PC-3 (cell line): ENCODE measurements at places on chromosomes 1 and 21. TPM values are rescaled to one million over a fixed set of nuclear protein-coding genes. Genes with fewer than 3 reads are reported as not detected.
A peak's percentile ranks its signal among the peaks of the same experiment; 100 is the strongest.

The PCP4 gene
- total RNA-seq = not detected in 2 replicates

The NBPF1 gene
- 57.2 and 76.7 TPM in 2 replicates for total RNA-seq

DNA sequence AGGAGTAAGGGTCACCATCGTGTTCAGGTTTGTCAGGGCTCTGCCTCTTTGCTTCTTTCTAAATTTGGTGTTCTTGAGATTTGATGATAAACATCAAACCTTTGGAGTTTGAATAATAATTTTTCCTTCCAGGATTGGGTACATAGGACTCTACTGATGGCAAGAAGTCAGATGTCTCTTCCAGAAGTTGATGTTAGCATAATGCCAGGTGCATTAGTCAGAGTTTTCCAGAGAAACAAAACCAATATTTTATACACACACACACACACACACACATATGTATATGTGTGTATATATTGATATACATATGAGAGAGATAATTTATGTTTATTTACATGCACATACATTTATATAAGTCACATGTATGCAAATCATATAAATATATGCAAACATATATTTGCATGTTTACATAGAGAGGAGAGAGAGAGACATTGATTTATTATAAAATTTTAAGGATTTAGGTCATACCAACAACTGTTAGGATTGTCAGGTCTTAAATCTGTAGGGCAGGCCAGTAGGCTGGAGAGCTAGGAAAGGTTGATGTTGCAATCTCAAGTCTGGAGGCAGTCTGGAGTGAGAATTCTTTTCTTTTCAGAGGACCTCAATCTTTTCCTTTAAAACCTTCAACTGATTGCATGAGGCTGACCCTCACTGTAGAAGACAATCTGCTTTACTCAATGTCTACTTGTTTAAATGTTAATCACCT is 199.2 kb downstream of the HLX start:
- peaks cover 10% of the 10 kb centered on the region for H3K4me1 ChIP-seq
- peak; percentile 63 for DNase-seq
- no peaks in the 10 kb centered on the region for H3K36me3 ChIP-seq

DNA sequence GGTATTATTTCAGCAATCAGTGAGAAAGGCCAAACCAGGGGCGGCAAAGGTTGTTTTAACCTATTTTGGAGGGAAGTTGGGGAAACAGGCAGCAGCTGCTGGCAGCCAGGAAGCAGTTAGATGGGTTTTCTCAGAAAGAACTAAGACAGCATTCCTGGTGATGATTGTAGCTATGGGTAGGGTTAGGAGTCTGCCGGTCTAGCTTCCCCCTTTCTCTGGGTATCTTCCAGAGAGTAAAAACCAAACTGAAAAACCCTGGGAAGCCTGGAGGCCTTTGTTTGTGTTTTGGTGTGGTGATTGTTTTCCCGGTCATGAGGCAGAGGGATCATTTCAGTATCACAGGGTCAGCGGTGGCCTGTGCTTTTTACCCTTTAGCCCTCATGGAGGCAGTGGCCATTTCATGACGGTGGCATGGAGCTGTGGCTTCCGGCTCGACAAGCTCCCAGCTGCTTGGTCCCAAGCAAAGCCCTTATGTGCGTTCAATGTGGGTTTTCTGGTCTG is 19.5 kb upstream of the TNFRSF1B start:
- no peak overlapping the region for H3K4me3 ChIP-seq
- no peak overlapping the region for H3K27ac ChIP-seq
- no peak for DNase-seq
- no peaks in the 10 kb centered on the region for H3K27me3 ChIP-seq

The FCGR3B gene
- not detected in 2 replicates for total RNA-seq

DNA sequence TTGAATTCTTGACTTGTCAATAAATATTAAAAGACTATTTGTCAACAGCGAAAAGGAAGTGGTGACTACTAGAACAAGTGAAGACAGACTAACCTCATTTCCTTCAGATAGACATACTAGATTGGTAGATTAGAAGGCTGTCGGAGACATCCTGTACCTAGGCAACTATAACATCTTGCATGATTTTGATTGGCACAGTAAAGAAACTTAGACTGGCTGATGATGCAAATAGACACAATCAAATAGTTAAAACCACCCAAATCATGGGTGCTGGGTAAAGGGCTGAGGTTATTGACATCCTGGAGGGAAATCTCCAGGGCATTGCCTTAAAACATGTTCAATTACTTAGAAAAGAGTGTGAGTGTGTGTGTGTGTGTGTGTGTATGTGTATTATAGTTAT is 85.9 kb upstream of the EDEM3 start:
- H3K36me3 ChIP-seq = no peaks in the 10 kb centered on the region
- no peak overlapping the region for H3K27ac ChIP-seq
- H3K4me3 ChIP-seq = no peak overlapping the region
- peaks cover 25% of the 10 kb centered on the region for H3K4me1 ChIP-seq

The RAVER2 gene
- total RNA-seq = 11.4 and 12.2 TPM in 2 replicates

- H3K4me1 ChIP-seq = no peaks in the 10 kb centered on the region
- no peaks in the 10 kb centered on the region for H3K27me3 ChIP-seq
- H3K27ac ChIP-seq = no peak overlapping the region
Measured at GRCh38 chr1:46056325-46056724, 76.1 kb downstream of the PIK3R3 start.

The LRRC39 gene
- 0.84 and 0.86 TPM in 2 replicates for total RNA-seq

The EFNA4 gene
- total RNA-seq = 36.7 and 37.4 TPM in 2 replicates

- H3K36me3 ChIP-seq = no peaks in the 10 kb centered on the region
- H3K27ac ChIP-seq = no peak overlapping the region
- no peak for DNase-seq
- H3K27me3 ChIP-seq = no peaks in the 10 kb centered on the region
Measured at GRCh38 chr1:69055194-69055593, 512.5 kb upstream of the LRRC7 start.

The SGIP1 gene
- total RNA-seq = not detected in 2 replicates

- no peak for DNase-seq
- no peaks in the 10 kb centered on the region for H3K4me1 ChIP-seq
- H3K27me3 ChIP-seq = peaks cover 82% of the 10 kb centered on the region
- H3K4me3 ChIP-seq = no peak overlapping the region
- no peaks in the 10 kb centered on the region for H3K36me3 ChIP-seq
- H3K27ac ChIP-seq = no peak overlapping the region
Measured at GRCh38 chr1:63127376-63127775, 195.0 kb upstream of the FOXD3 start.

The NID1 gene
- total RNA-seq = 11.1 and 13.1 TPM in 2 replicates

The GPA33 gene
- 0.04 and 0.12 TPM in 2 replicates for total RNA-seq

DNA sequence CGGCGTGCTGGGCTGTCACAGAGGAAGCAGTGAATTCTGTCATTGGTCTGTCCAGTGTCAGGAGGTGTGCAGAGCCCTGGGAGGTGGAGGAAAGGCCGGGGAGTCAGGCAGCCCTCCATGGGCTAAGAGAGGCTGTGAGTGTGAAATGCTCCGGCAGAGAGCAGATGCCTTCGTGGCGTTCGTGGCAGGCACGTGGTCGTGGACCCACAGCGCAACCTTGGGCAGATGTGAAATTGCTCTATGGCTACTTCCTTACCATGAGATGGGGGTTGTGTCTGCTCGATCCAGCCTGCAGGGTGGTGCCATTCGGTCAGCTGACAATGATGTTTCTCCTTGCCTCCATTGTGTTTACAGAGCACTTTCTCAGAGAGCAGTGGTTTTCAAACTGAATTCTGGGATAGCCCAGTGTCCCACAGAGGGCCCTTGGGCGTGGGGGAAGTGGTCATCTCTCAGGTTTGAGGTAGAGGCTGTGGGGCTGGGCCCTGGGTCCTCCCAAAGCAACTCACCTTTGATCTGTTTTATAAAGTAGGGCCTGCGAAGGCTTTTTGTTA is 27.9 kb downstream of the TNFRSF1B start:
- no peak overlapping the region for H3K4me3 ChIP-seq
- H3K4me1 ChIP-seq = no peaks in the 10 kb centered on the region
- no peaks in the 10 kb centered on the region for H3K27me3 ChIP-seq
- no peak for DNase-seq

DNA sequence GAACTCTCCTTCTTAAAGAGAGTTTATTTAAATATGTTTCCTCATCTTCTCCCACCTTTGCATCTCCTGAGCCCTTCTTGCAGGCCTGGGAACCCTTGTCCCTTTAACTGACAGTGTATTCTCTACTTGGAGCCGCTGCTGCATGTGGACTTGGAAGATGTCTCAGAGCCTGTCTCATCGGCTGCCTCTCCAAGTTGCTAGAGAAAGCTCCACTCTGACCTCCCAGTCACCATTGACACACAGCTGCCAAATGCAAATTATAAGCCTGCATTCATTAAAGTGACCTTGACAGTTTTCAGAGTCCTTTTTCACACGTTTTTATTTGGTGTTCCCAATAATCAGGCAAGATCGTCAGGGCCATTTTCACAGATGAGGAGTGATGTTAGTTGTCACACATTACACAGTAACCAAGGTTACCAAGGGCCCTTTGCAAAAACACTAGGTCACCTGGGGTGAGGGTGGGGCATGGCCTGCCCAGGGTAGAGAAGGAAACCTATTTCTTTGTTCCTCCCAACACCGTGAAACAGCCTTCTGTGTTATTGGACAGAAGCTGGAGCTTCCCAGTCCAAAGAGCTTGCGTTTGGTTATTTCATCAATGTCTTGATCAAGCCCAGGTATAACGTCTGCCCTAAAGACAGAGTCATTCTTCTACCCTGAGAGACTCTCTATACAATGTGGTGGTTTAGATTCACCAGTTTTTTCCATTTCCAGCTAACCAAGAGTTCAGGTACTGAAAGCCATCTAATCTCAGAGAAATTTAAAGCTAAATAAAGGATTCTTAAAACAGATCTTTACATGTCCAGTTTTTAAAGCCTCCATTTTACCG is 164.1 kb downstream of the GALNT2 start:
- no peak overlapping the region for H3K4me3 ChIP-seq
- no peaks in the 10 kb centered on the region for H3K27me3 ChIP-seq
- H3K4me1 ChIP-seq = no peaks in the 10 kb centered on the region
- H3K27ac ChIP-seq = no peak overlapping the region
- peaks cover 4% of the 10 kb centered on the region; the same call in 1 of the 2 replicates for H3K36me3 ChIP-seq

The CFHR1 gene
- not detected in 2 replicates for total RNA-seq

DNA sequence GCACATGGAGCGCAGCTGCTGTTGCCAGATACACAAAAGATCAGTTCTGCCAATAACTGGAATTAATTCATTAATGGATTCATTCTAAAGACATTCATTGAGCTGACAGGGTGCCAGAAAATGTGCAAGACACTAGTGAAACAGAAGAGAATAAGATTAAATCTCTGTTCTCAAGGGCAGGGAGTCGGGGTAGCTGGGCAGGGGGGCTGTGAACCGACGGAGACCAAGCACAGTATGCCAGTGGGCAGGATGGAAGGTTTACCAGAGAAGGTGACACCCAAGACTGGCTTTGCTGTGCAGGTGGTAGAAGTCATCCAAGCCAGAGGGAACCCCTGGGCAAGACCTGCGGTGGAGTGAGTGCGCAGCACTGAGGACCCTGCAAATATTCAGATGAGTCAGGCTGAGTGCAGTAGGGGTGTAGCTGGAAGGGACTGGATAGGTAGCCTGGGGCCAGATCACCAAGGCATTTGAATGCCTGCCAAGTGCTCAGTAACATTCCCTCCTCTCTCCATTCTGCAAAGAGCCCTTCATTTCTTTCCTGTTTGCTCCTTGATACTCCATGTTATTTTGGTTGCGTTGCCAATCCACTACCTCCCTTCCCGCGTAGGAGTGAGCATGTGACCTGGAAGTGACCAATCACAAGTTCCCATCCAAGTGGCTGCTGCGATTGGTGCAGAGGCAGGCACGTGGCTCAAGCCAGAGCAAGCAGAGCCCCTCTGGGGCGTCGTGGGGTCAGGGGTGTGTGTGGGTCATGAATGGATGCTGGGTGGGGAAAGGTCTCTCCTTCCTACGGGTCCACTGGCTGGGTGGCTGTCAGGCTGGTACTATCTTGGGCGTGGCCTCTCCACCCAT is 413.1 kb downstream of the PTPRU start:
- H3K4me1 ChIP-seq = peaks cover 34% of the 10 kb centered on the region
- peak overlapping the region; percentile 78 for H3K27ac ChIP-seq
- DNase-seq = peak; percentile 96
- peak overlapping the region; percentile 4; the same call in 1 of the 2 replicates for H3K4me3 ChIP-seq
- no peaks in the 10 kb centered on the region for H3K27me3 ChIP-seq

GRCh38 chr1:153646672-153647345 is 11.7 kb upstream of the SNAPIN start:
- H3K4me1 ChIP-seq = peaks cover 5% of the 10 kb centered on the region; the same call in 1 of the 2 replicates
- no peak for DNase-seq
- peaks cover 48% of the 10 kb centered on the region for H3K36me3 ChIP-seq
- no peak overlapping the region for H3K4me3 ChIP-seq

The KCNK2 gene
- total RNA-seq = not detected in 2 replicates

DNA sequence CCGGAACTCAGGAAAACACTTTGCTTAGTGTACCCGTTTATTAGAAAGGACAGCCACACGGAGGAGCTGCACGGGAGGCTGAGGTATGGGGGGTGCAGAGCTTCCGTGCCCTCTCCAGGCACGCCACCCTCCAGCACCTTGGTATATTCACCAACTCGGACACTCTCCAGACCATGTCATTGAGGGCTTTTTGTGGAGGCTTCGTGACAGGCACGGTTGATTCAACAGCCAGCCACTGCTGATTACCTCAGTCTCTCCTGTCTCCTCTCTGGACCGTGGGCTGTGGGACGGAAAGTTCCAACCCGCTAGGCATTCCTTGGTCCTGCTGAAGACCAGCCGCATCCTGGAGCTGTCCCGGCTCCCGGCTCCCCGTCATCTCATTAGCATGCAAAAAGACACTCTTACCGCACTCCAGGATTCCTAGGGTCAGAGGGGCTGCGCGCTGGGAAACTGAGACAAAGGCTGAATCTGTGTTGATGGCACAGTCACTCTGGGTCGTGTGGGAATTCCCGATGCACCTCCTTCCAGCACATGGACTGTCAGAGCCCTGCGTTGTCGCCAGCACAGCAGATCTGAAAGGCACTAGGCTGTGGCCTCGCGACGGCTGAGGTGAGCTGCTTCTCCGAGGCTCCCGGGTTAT is 65.6 kb downstream of the PRKCZ start:
- H3K27me3 ChIP-seq = no peaks in the 10 kb centered on the region
- no peaks in the 10 kb centered on the region for H3K36me3 ChIP-seq
- no peak overlapping the region for H3K27ac ChIP-seq
- no peaks in the 10 kb centered on the region for H3K4me1 ChIP-seq
- H3K4me3 ChIP-seq = no peak overlapping the region
- no peak for DNase-seq

The TYW3 gene
- 14.1 and 21.2 TPM in 2 replicates for total RNA-seq
